Activated CD4-positive, alpha-beta memory T cell treated with anti-CD3 and anti-CD28 coated beads, Interleukin-2, amount 10 ng/mL, durations not matched to agents 7 days and 5 days (primary cell): ENCODE measurements at places on chromosomes 16 and 17. TPM values are rescaled to one million over a fixed set of nuclear protein-coding genes. Genes with fewer than 3 reads are reported as not detected.

Gene CD300C
- 4.1 TPM for total RNA-seq

Gene ACSM2A
- total RNA-seq = not detected

Gene TPSB2
- not detected for total RNA-seq

Gene CASKIN1
- 0.18 TPM for total RNA-seq

Gene CCL17
- not detected for total RNA-seq

DNA sequence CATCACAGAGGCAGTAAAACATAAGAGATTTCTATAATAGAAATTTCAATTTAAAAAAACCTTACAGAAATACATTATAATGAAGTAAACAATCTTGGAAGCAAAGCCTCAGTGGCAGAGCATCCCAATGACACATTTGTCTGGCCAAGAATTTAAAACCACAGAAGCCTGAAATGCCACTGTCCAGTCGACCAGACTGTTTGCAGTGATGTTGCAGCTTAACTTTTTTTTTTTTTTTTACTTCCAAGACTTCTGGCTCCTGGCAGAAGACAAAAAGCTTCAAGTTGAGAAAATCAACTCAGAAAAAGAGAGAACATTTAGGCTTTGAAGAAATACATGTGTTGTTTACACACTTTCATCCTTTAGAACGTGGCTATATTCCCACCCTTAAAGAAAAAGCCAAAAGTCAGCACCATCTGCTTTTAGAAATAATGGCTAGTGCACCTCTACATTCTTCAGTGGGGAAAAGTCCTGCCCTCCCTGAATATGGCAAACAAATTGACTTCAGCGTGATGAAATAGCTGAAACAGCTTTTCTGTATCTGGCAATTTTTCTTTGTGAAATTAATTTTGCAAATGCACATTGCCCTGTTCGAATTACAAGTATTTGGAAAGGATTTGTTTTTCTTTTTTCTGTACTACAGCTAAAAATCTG, 205.5 kb upstream of the MON1B start:
- H3K4me3 ChIP-seq = no peak overlapping the region
- no peaks in the 10 kb centered on the region for H3K4me1 ChIP-seq
- H3K27ac ChIP-seq = no peak overlapping the region
- no peaks in the 10 kb centered on the region for H3K36me3 ChIP-seq
- no peaks in the 10 kb centered on the region for H3K27me3 ChIP-seq

GRCh38 chr17:81164371-81165245, 699 bp upstream of the PVALEF start:
- no peaks in the 10 kb centered on the region for H3K36me3 ChIP-seq
- H3K27ac ChIP-seq = no peak overlapping the region

- DNase-seq = no peak
- no peak overlapping the region for H3K4me3 ChIP-seq
- H3K27me3 ChIP-seq = peaks cover 11% of the 10 kb centered on the region
- H3K36me3 ChIP-seq = no peaks in the 10 kb centered on the region
- no peak overlapping the region for H3K27ac ChIP-seq
- H3K4me1 ChIP-seq = peaks cover 7% of the 10 kb centered on the region
Measured at GRCh38 chr17:43614561-43614960, 47.2 kb downstream of the MEOX1 start.

- H3K27ac ChIP-seq = no peak overlapping the region
- no peak for DNase-seq
- H3K4me3 ChIP-seq = no peak overlapping the region
- no peaks in the 10 kb centered on the region for H3K4me1 ChIP-seq
- H3K36me3 ChIP-seq = no peaks in the 10 kb centered on the region
Measured at GRCh38 chr16:1430214-1430758, 592 bp upstream of the PERCC1 start.

- peaks cover 13% of the 10 kb centered on the region for H3K4me1 ChIP-seq
- H3K36me3 ChIP-seq = peaks cover 16% of the 10 kb centered on the region
- DNase-seq = peak; percentile 46
- H3K27ac ChIP-seq = no peak overlapping the region
- H3K27me3 ChIP-seq = no peaks in the 10 kb centered on the region
Measured at GRCh38 chr17:82775001-82775823, 23.3 kb downstream of the TBCD start.

- H3K27ac ChIP-seq = no peak overlapping the region
- peaks cover 36% of the 10 kb centered on the region for H3K4me1 ChIP-seq
- H3K36me3 ChIP-seq = peaks cover 36% of the 10 kb centered on the region
- no peak overlapping the region for H3K4me3 ChIP-seq
- no peaks in the 10 kb centered on the region for H3K27me3 ChIP-seq
Measured at GRCh38 chr16:87705771-87706277, 60.0 kb downstream of the KLHDC4 start.

- no peaks in the 10 kb centered on the region for H3K27me3 ChIP-seq
- H3K36me3 ChIP-seq = no peaks in the 10 kb centered on the region
- H3K4me3 ChIP-seq = no peak overlapping the region
- no peak for DNase-seq
- no peaks in the 10 kb centered on the region for H3K4me1 ChIP-seq
Measured at GRCh38 chr16:52069866-52070265, 477.1 kb downstream of the TOX3 start.

DNA sequence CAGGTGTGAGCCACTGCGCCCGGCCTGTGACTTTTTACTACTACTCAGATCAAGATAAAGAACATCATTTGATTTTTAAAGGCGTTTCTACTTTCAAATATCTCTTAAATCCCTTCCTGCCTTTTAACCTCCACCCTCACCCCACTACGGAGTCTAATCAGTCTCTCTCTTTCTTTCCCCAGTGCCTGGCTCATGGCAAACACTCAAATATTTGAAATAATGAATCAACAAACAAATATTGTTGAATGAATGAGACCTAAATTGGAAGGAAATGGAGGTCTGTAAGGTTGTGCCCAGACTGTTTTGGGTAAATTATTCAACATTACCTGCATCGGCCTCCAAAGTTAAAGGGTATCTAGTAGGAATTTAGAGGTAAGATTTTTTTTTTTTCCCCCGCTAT, 14.7 kb downstream of the COPZ2 start:
- DNase-seq = no peak
- peaks cover 2% of the 10 kb centered on the region for H3K36me3 ChIP-seq

GRCh38 chr17:42695500-42695899, 13.2 kb downstream of the CNTNAP1 start:
- H3K27ac ChIP-seq = no peak overlapping the region
- peaks cover 6% of the 10 kb centered on the region for H3K27me3 ChIP-seq
- no peak for DNase-seq
- H3K4me1 ChIP-seq = no peaks in the 10 kb centered on the region

DNA sequence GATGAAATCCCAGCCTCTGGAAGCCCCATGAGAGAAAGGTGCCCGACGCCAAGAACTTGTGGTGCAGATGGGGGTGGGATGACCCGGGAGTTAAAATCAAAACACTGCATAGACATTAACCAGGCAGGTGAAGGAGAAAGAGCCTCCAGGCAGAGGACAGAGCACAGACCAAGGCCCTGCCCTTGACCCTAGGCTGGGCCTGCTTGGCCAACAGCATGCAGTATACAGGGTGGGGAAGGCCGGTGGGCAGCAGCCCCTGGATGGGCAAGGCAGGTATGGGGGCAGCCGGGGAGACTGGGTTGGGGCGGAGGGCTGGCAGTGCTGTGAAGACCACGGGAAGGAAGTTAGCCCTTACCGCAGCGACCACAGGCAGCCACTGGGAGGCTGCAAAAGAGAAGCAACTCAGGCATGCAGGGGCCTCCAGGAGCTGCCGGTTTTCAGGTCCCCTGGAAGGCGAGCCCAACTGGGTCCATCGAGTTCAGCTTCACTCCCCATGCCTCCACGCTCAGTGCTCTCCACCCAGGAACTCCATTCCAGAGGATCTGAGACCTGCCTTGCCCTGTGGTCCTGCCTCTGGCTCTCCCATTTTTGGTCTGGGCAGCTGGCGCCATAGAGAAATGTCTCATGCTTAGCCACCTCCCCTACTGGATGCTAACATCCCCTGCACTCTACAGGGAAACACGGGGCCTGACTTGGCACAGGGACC, 81.2 kb downstream of the C16orf95 start:
- peaks cover 39% of the 10 kb centered on the region for H3K4me1 ChIP-seq
- peak overlapping the region; percentile 52 for H3K27ac ChIP-seq
- peaks cover 2% of the 10 kb centered on the region for H3K27me3 ChIP-seq

DNA sequence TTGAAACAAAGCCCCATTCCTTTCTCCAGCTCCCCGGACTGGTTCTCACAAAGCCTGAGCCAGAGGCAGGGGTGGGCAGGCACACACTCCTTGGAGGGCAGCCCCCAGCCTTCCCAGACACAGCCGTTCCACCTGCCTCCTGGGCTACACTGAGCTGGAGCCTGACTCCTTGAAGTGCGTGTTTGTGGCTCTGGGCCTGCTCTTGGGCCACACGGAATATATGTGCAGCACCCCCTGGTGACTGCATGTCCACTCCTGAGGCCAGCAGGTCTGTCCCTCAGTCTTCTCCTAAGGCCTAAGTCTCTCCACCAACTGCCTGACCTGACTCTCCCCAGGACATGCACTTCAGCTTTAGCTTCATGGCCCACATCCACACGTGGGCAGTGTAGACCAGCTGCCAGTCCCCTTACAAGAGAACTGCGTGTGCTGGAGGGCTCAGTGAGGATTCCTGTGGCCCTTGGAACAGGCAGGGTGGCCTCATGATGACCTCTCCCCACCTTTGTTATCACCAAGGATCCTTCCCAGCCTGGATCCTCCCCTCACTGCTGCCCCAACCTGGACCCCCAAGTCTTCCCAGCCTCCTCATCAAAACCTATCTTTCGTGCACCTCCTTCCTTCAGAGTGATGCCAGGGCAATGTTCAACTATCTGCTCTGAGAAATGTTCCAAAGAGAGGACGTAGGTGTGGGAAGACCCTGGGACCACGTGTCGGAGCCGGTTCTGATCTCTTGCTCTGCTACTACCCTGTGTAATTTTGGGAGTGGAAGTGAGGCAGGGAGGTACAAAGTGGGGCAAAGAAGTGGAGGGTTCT, 12.4 kb upstream of the SLC6A2 start:
- H3K4me1 ChIP-seq = no peaks in the 10 kb centered on the region
- no peak for DNase-seq
- no peaks in the 10 kb centered on the region for H3K27me3 ChIP-seq
- no peak overlapping the region for H3K4me3 ChIP-seq
- no peaks in the 10 kb centered on the region for H3K36me3 ChIP-seq

DNA sequence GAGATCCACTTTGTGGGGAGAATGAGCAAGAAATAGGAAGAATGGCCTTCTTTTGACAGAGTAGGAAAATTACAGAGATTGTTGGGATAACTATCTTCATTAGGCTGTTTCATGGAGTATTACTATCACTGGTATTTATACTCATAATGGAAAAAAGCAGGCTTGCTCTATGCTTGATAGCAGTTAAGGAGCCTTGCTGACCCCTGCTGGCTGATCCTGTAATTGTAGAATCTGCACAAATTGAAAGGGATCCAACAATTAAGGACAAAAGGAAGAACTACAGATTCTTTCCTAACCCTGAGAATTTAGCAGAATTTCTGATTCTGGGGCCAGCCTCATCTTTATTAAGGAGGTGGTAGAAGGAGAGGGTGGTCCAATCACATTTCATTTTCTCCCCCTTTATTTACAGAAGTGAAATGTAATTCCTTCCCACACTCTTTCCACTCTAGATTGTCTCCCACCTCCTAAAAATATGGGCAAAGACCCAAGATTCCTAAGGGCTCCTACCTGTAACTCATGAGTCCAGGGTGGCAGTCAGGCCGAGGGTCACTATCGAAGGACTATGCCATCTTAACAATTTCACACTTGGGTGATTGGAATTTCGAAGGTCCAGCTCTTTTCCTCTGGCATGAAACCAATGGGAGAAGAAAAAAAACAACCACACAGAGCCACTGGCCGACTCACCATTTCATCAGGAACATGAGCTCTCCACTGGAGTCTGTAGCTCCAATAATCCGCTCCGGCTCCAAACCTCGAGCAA, 26.3 kb downstream of the NFE2L1 start:
- peaks cover 36% of the 10 kb centered on the region for H3K36me3 ChIP-seq
- H3K27ac ChIP-seq = no peak overlapping the region
- H3K27me3 ChIP-seq = no peaks in the 10 kb centered on the region
- no peaks in the 10 kb centered on the region for H3K4me1 ChIP-seq
